Kidney (tissue), 22 donors: ENCODE measurements at places on chromosomes 7 and 10. TPM values are rescaled to one million over a fixed set of nuclear protein-coding genes. Genes with fewer than 3 reads are reported as not detected.

Gene CDHR1
- 0.47 TPM for polyA plus RNA-seq

Gene NT5C2
- polyA plus RNA-seq = 30.9 TPM

Gene AKR1C2
- 11.8 TPM for polyA plus RNA-seq

Gene CRHR2
- polyA plus RNA-seq = not detected

Gene ITIH5
- polyA plus RNA-seq = 23.3 TPM

Gene PLCE1
- 5.9 TPM for polyA plus RNA-seq

Gene SMKR1
- 3.9 TPM for polyA plus RNA-seq

Gene RSPH10B
- polyA plus RNA-seq = not detected

Gene AS3MT
- polyA plus RNA-seq = 36.7 TPM

Gene GPR37
- 0.60 TPM for polyA plus RNA-seq

Gene CARD11
- polyA plus RNA-seq = 0.22 TPM

Gene GPAM
- polyA plus RNA-seq = 4.0 TPM

Gene ZNF33A
- polyA plus RNA-seq = 10.6 TPM

Gene CALHM3
- not detected for polyA plus RNA-seq

Gene ZNF425
- 2.4 TPM for polyA plus RNA-seq

Gene OPALIN
- not detected for polyA plus RNA-seq

Gene STAMBPL1
- 3.0 TPM for polyA plus RNA-seq

Gene H2AZ2
- polyA plus RNA-seq = 121 TPM

Gene CUBN
- polyA plus RNA-seq = 31.6 TPM

Gene TECPR1
- 5.1 TPM for polyA plus RNA-seq

Gene FAM24A
- not detected for polyA plus RNA-seq

Gene ECHDC3
- 132 TPM for polyA plus RNA-seq

Gene EN2
- polyA plus RNA-seq = not detected

Gene ZPBP
- not detected for polyA plus RNA-seq

Gene DNAJC2
- polyA plus RNA-seq = 14.4 TPM

Gene TMEM140
- polyA plus RNA-seq = 28.2 TPM

Gene IFT22
- polyA plus RNA-seq = 92.7 TPM

Gene OR13A1
- not detected for polyA plus RNA-seq

Gene RBM20
- polyA plus RNA-seq = 0.88 TPM

Gene RAMP3
- 168 TPM for polyA plus RNA-seq

Gene CALCR
- polyA plus RNA-seq = 0.97 TPM

Gene APBB1IP
- 4.1 TPM for polyA plus RNA-seq

Gene LRMDA
- 48.6 TPM for polyA plus RNA-seq

Gene PNLIPRP1
- polyA plus RNA-seq = not detected

Gene PLEKHS1
- 0.17 TPM for polyA plus RNA-seq

Gene NUTM2B
- polyA plus RNA-seq = 2.0 TPM

Gene TMEM270
- polyA plus RNA-seq = not detected

Gene PNLIPRP3
- not detected for polyA plus RNA-seq

Gene CLDN4
- polyA plus RNA-seq = 82.6 TPM

Gene TRIM4
- polyA plus RNA-seq = 15.4 TPM

Gene PI4K2A
- polyA plus RNA-seq = 17.3 TPM

Gene NOD1
- polyA plus RNA-seq = 3.8 TPM

Gene PWWP2B
- polyA plus RNA-seq = 12.9 TPM

Gene SLC35B4
- polyA plus RNA-seq = 19.6 TPM

Gene CTTNBP2
- 3.8 TPM for polyA plus RNA-seq

Gene VIPR2
- polyA plus RNA-seq = 1.3 TPM

Gene NAT16
- not detected for polyA plus RNA-seq
